ENCODE measurements at places on chromosomes 2 and 18.

GRCh38 chr2:195575016-195575415 is 82.0 kb upstream of the SLC39A10 start:
- DNase-seq, result peak; percentile 66

DNA sequence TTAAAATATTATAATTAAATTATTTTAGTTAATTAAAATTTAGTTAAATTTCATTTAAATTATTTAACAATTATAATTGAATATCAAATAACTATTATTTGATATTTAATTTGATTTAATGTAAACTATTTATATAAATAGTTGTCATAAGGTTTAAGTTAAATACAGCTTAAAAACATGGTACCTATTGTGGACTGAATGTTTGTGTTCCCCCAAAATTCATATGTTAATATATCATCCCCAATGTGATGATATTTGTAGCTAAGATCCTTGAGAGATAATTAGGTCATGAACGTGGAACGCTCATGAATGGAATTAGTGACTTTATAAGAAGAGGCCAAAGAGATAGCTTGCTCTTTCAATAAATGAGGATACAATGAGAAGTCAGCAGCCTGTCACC is 505.7 kb upstream of the LRATD1 start:
- DNase-seq, result no peak

- no peak for DNase-seq
Observed at GRCh38 chr2:22110244-22110651, 986.5 kb downstream of the TDRD15 start.

- DNase-seq, result no peak
Observed at GRCh38 chr2:30936977-30937376, 129.7 kb upstream of the CAPN13 start.

- DNase-seq, result no peak
Observed at GRCh38 chr2:10477443-10478297, 29.5 kb upstream of the ODC1 start.

GRCh38 chr2:42569116-42569711 is 782 bp downstream of the MTA3 start:
- DNase-seq, result peak; percentile 32

DNA sequence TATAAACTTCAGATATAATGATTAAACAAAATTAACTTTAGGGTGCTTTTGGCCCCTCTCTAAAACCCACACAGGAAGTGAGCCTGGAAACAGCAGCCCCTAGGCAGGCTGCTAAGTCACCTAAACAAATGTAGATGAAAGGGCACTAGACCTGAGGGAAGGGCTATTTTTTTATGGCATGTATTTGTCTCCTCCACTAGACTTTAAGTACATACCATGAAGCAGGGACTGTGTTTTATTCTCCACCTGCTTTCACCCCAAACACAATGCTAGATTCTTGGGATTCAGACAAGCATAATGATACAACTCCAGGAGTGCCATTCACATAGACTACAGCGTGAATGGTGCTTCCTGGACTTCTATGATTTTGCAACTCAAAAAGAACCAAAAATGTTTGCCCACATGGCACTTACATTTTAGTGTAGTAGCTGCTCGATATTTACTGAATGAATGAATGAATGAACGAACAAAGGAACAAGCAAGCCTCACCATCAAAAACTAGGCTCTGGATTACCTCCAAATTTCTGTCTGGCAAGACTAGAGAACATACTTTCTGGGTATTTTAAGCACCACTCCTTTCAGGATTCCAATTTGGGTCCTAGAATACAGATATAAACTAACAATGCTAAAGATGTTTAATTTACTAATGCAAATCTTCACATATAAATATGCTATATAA is 10.1 kb downstream of the ATAD2B start:
- DNase-seq, result no peak

GRCh38 chr18:79495591-79496071 is 99.9 kb downstream of the NFATC1 start:
- DNase-seq, result no peak

DNA sequence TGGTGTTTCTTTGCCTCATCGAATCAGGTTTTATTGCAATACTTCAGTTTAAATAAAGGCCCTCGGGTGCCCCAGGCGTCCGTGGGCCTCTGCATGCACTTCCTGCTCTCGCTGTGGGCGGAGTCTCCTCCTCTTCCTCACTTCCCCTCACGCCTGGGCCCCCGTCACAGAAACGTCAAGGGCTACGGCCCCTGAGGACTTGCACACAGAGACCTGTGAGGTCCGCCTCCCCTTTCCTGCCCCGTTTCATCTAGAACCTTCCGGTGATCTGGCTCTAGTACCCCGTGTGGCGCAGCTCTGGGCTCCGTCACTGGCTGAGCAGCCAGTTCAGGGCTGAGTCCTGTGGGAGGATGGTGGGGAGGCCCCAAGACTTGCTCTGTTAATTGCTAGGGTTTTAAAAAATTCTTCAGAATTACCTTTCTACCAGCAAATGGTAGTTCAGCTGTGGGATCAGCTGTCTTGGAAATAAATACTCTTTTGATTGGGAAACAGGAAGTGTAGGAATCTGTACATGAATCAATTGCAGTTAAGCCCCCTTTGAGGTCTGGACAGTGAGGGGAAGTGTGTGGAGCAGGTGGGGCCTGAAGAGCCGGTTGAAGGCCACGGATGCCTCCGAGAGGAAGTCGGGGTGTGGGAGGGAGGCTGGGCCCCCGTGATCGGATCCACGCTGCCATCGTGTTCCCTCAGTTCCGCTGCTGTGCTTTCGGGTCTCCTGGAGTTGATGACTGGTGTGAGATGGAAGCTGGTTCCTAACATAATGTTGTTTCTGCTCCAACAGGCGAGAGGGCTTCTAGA is 10.2 kb downstream of the NFATC1 start:
- DNase-seq, result no peak

- DNase-seq, result no peak
Observed at GRCh38 chr2:1947316-1947715, 203.0 kb upstream of the PXDN start.

GRCh38 chr2:85112906-85113625 is 20.1 kb upstream of the TCF7L1 start:
- peak; percentile 29 for DNase-seq

DNA sequence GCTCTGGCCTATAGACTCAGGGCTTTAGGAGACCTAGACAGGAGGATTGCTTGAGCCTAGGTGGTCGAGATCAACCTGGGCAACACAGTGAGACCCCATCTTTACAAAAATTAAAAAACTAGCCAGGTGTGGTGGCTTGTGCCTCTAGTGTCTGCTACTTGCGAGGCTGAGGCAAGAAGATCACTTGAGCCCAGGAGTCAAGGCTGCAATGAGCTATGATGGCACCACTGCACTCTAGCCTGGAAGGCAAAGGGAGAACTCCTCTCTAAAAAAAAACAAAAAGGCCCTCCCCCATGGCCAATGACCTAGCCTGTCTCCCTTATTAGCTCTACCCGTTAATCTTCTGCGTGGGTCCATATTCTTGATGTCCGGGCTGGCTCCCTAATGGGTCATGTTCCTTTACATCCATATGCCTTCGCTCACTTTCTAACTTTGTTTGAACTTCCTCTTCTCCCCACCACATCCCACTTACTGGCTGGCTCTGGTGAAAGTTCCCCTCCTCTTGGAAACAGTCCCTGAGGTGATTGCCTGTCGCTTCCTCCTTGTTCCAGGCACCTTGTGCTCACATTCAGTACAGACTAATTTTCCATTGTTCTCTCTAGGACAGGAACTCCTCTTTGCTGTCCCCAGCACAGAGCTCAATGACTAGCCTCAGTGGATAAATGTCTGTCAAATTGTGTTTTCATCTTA is 103.0 kb downstream of the AFF3 start:
- DNase-seq, result no peak

- DNase-seq, result no peak
Observed at GRCh38 chr18:38009320-38009719, 443.7 kb upstream of the CELF4 start.

DNA sequence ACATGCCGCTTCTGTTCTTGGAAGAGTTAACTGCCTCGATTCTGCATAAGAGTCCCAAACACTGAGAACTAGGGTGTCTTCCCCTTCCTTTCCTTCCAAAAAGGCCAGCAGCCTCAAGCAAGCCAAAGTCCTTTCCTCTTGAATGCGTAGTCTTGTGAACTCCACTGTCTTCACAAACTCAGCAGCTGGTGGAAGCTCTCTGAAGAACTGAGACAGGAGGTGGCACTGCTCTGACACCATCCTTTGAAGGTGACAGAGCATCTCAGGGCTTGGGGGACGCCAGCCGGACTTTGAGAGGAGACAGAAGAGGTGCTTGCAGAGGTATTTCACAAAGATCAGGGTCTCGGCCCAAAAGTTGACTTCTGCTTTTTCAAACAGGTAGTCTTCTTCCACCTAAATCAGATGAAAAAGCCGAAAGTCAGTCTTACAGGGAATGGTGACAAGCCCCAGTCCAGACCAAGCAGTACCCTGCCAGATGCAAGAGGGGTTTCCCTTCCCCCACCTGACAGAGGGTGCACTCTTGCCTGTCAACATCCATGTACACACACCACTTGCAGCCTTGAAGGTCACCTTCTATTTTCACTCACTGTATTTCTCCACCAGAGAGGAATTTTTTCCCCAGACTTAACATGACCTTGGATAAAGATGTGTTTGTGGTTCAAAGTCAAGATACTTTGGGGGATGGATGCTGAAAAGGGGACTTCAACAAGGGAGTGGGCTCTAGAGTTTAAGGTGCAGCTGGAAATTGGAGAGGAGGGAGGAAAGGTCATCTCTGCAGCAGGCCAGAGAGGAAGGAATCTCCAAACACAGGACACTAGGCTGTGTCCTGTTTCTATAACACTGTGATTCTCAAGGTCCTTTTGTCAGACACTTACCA is 4.8 kb upstream of the ZFP36L2 start:
- DNase-seq, result no peak

DNA sequence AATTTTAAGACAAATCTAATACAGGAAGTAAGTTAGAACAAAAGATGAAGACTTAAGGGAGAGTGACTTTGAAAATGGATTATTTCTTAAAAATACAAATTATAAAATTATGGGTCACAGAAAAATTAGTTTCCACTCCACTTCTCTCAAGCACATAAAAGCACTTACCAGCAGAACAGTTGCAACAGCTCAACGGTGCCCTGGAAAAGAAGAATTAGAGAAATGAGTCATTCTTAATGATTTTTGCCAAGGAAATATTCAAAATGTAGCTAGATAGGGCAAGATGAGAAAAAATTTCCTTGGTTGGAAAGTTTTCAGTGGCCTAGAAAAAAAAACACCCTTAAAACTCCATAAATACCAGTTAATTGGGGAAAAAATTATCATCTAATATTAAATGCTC is 2185.6 kb upstream of the CELF4 start:
- no peak for DNase-seq

DNA sequence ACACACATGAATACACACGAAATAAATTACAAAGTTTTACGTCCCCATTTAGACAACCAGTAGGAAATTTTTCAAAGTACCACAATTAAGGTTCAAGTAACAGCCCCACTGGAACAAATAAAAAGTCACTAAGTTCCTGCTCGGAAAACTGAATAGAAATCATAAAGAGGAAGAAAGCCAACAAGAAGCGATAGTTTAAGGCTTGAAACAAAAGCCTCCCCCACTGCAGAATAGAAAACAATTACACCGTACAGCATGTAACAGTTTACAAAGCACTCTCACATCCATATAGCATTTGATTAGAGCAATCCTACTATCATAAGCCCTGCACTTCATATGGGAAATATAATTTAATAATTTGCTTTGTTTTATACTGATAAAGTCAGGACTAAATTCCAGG is 15.5 kb downstream of the KLF7 start:
- DNase-seq, result no peak

- no peak for DNase-seq
Observed at GRCh38 chr2:86443631-86444350, 2.6 kb downstream of the KDM3A start.

DNA sequence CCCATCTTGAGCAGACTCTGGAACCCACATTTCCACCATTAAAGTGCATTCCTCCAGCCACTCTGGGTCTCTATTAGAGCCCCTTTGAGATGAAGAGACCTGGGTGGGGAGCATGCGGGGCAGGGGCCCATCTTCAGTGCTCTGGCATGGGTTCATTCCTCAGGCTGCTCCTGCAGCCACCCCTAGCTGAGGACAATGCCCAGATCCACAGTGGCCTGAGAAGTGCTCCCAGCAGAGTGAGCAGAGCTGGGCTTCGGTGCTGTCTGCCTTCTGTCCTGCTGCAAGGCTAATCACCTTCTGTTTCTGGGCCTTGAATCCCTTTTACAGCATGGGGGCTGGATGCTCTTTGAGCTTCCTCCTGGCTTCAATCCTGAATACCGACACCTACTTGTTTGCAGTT is 169.8 kb downstream of the TRIM43 start:
- DNase-seq, result no peak

DNA sequence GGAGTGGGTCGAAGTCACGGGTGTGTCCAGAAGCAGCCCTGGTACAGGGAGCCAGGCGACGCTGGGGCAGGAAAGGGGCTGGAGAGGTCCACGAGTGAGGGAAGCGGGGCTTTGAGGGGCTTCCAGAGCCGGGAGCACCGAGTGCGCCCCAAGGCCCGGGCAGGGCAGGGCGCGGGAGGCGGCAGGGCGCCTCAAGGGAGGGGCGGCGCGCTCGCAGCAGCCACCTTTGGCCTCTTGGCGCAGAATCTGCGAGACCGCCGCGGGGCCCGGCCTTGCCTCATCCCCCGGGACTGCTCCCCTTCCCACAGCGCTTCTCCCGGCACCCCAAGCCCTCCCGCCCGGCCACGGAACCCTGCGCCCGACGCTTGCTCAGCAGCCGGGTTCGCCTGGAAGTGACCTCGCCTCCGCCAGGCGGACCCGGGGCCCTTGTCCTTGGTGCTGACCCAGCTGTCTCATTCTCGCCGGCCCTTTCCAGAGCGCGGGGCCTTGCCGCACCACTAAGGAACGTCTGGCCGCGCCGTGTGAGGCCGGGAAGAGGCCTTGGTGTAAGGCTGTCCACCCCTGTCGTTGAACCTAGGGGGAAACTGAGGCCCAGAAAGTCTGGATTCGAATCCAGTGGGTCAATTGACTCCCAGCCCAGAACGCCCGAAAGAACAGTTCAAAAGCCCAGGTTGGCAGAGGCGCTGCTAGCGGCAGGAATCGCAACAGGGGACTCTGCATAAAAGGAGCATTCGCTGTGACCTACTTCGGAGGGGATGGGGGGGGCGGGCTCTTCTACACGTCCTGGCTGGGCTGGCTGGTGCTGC is 584 bp upstream of the DNER start:
- DNase-seq, result peak; percentile 64

DNA sequence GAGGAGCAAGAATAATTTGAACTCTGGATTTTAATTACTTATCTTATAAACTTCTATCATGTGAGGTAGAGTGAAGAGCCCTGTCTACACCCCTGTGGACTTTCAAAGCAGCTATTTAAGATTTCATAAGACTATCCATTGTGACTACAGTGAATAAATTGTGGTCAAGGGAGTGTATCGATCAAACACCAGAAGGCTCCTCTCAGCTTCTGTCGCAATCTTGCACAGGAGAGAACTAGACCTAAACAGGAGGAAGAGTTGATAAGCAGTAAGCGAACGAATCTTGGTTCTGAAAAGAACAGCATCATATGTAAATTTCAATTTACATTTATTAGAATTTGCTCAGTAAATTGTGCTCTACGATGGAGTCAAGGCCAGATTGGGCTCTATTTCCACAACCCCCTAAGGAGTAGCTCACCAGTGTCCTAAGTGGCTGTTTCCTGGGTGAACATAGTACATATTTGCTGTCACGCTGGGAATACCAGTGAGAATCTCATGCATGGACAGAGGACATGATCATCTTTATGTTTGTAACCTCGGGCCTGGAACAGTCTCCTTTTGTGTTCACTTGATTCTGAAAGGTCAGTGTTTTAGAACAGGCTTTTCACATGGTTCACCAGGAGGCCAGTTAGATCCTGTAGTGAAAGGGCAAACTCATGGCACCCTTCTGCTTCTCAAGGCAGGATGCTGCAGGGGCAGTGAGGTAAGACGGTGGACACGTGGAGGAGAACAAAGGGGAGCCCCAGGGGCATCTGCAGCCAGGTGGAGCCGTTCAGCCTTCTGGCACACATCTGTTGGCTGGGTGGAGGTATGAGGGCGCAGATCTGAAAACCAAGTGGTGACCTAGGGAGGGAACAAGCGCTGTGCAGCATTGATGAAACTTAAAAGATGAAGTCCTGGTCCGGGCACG is 33.3 kb downstream of the NPAS2 start:
- DNase-seq, result no peak
